Tibial nerve (tissue), 4 donors: ENCODE measurements at places on chromosomes 6 and 20. TPM values are rescaled to one million over a fixed set of nuclear protein-coding genes. Genes with fewer than 3 reads are reported as not detected.

GRCh38 chr6:26571592-26572296, 25.0 kb upstream of the ABT1 start:
- DNase-seq: peak; percentile 66

DNA sequence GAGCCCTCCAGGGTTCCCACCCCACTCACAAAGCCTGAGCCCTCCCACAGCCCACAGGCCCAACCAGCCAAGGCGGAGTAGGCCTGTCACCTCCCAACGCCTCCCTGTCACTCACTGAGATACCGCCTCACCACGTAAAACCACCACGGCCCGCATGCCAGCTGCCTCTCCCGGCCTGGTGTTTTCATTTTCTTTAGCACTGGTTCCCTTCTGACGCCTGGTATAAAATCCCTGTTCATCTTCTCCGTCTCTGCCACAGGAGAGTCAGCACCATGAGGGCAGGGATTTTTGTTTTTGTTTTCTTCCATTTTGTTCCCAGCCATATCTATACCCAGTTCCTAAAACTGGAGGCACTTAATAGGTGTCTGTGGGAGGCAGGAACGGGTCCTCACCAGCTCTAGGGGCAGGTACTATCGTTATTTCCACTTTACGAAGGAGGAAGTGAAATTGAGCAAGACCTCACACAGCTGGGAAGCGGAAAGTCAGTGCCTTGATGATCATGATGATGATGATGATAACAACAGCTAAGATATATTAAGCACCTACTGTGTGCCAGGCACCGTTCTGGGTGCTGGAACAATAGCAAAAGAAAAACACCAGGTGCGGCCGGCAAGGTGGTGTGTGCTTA, 58.6 kb downstream of the SNAI1 start:
- DNase-seq: no peak

- no peak for DNase-seq
These were observed 39.6 kb downstream of the ILRUN start for GRCh38 chr6:34657037-34657306.

- DNase-seq: no peak
These were observed 800.1 kb upstream of the CITED2 start for GRCh38 chr6:140174524-140174923.

DNA sequence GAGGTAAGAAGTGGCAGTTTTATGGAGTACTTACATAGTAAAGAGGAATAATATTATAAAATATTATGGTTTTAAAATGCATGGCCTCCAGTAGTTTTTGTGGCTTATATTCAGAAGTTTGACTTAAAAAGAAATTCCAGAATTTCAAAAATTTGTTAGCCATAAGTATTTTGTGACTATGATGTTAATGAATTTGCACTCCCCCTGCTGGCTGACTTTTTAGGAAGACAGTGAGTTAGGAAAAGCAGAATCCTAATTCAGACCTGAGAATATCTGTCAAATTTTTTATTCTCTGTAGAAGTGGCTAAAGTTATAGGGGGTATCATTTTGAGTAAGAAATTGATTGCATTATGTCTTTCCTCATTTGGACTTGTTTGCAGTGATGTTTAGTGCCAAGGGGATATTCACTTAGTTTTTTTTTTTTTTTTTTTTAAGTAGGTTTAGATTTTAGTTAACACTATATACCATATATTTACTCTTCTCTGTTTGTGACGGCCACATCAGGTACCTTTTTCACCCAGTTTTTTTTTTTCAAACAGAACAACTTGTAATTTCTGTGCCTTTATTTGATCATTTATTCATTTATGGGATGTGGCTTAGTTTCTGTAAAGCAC, 40.8 kb downstream of the ZFAND3 start:
- DNase-seq: peak; percentile 78

DNA sequence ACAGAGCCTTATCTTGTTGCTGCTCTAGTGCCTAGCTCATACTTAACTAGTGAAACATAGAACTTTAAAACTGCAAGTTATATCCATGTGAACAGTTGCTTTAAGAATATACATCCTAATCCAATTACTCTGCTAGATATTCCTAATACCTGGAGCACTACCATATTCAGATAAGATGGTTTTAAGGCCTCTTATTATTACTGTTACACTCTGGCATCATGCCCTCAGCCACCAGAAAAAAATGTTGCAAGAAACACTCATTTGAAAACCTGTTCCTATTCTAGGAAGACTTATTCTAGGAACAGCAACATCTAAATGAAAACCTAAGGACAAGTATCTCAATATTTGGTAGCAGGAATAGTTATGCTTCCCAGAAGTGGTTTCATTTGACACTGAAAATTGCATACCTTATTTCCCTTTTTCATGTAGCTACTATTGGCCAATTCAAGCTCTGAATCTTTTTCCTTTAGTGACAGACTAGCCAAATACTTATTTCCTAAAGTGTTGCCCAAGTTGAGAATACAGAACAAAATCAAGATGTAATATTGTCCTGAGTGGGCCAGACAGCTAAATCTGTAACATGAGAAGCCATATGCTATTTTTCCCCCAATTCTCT, 4.8 kb upstream of the MTFR2 start:
- no peak for DNase-seq

Gene COL12A1
- total RNA-seq: 262 TPM

DNA sequence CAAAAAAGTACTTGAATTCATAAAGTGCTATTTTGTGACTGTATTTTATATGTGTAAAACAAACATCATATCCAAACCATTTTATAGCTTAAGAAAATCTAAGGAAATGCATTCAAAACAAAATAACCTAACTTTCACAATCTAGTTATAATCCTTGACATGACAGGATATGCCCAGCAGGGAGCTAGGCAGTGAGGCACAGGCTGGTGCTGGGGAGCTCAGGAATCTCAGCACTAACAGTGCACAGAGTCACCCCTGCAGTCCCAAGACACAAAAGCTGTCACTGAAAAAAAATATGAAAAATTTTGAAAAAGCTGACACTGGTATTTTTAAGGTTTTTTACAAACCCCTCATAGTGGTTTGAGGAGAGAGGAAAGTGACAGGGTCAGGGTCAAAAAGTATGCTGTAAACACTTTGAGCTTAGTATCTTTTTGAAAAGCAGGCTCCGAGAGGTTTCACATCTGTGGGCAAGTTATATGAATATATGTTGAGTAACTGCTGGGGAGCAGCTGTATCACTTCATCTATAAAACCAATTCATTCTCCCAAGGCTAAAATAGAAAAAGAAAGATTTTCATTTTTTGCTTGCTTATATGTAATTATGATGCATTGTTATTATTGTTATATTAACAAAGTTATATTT, 24.1 kb downstream of the LGSN start:
- no peak for DNase-seq

Gene THBD
- total RNA-seq: 54.9 TPM

Gene TRIM40
- not detected for total RNA-seq

Gene FITM2
- 13.8 TPM for total RNA-seq

- DNase-seq: no peak
These were observed 18.4 kb downstream of the TENT5A start for GRCh38 chr6:81734081-81734480.

DNA sequence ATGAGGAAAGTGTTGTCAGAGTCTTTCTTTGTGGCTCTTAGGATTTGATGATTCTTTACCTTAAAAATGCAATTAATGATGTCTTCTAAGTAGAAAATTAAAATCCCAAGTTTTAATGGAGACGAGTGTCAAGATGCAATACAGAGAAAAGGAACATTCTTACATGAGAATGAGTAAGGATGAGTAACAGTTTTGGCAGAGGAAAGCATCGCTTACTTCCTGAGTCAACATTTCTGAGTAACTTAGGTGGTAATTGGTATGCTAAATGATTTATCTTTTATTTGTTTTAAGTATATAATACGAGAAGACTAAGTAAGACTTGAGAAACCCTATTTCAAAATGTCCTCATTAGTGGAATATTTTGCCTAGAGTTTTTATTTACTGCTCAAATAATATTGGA, 101.3 kb downstream of the RTN4IP1 start:
- DNase-seq: no peak

Gene KCNQ5
- total RNA-seq: 1.1 TPM

Gene ARID1B
- total RNA-seq: 123 TPM

GRCh38 chr20:661474-662270, 8.7 kb upstream of the SRXN1 start:
- DNase-seq: no peak

Gene CALHM6
- 0.60 TPM for total RNA-seq

DNA sequence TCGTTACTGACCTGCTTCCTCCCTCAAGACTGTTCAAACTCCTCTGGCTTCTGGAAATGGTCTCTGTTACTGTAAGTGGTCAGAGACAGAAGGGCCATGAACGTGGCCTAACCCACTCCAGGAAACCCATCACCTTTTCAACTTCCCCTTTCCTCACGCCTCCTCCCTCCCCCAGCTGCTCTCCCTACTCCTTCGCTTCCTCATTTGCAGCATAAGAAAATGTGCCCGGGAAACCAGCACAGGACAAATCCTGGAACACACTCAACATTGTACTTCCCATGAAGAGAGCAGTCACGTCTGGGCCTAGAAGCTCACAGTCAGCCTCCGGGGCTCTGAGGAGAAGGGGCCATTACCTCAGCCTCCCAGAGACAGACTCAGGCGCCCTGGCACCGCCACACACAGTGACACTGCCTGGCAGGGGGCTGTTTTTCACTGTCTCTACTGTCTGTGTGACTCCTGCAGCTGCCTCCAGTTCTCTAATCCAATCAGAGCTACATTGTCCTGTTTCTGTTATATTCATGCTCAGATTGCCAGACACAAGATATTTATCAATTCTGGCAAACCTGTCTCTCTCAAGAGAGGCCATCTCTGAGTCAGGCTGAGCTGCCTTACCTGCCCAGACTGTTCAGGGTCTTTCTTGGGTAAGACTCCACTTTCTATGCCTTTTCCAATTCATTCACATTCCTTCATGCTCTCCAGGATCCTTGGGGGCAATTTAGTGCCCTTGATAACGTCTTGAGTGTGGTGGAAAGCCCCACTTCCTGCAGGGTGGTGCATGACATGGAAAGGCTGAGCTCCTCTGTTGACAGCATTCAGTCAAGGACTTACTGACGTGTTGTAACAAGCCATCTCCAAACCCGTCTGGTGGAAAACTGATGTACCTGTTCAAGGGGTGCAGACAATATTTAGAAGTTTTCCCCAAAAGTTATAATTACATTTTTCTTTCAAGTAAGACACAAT, 242.2 kb downstream of the HIVEP2 start:
- DNase-seq: peak; percentile 47

Gene TRIM31
- not detected for total RNA-seq

Gene AGER
- 7.5 TPM for total RNA-seq

Gene GSTA3
- total RNA-seq: not detected

DNA sequence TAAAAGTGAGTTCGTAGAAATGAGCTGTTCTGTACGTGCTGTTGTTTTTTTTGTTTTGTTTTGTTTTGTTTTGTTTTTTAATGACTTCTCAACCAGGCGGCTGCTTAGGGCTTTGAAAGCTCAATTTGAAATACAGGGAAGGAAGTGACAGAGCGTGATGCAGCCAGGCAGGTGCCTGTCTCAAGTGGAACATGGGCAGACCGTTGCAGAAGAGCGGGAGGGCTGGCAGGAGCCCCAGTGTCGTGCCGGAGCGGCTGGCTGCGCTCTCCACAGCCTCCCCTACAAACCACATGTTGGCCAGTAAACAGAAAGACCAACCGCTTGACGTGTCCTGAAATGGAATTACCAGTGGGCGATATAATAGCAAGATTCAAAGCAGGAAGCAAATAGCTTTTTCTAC, 164.9 kb upstream of the RREB1 start:
- no peak for DNase-seq

Gene GLP1R
- 4.2 TPM for total RNA-seq

Gene SPATS1
- not detected for total RNA-seq

DNA sequence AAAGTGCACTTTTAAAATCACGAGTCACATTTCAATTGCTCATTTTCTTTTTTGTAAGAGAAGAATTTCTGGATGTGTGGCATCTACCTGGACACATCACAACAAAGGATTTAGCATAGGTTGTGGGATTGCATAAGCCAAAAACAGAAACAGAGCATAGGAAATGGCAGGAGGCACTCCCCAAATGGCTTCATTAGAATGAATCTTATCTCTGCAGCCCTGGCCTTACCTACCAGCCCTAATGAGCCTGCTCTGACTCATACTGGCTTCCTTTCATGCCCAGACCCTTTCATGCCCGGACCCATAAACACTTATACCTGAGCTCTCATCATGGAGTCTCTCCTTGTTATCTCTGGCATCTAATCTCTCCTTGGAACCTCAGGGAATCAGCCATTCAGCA, 23.9 kb upstream of the SPTLC3 start:
- DNase-seq: no peak

GRCh38 chr20:37042986-37043972, 52.5 kb downstream of the RBL1 start:
- DNase-seq: no peak

Gene NKX2-2
- total RNA-seq: not detected

- DNase-seq: no peak
These were observed 108.5 kb downstream of the LY86 start for GRCh38 chr6:6696867-6697531.

GRCh38 chr6:6891949-6892461, 215.8 kb upstream of the RREB1 start:
- DNase-seq: no peak

Gene DEFB124
- not detected for total RNA-seq

DNA sequence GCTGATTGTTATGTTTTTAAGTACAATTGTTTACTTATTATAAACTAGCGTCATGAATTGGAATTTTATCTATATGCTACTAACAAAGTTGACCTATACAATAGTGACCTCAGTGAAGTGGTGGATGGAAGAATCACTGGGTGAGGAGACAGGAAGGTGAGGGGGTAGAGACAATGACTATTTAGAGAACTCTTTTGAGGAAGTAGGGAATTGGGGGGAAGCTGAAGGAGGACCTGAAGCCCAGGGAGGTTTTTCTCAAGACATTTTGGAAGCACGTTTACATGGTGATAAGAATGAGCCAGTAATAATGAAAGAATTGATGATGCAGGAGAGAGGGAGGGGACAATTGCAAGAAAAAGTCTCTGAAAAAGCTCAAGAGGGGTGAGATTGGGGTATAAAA, 96.4 kb downstream of the RPS12 start:
- no peak for DNase-seq

Gene OR2B6
- total RNA-seq: not detected

Gene LCA5
- 8.2 TPM for total RNA-seq

Gene OXT
- not detected for total RNA-seq

Gene JPH2
- 5.5 TPM for total RNA-seq

Gene RBPJL
- not detected for total RNA-seq

- no peak for DNase-seq
These were observed 185.4 kb upstream of the GRIK2 start for GRCh38 chr6:101208152-101208551.

Gene SLC52A3
- 3.5 TPM for total RNA-seq
